ENCODE measurements at places on chromosomes 2 and 18. TPM values are rescaled to one million over a fixed set of nuclear protein-coding genes. Genes with fewer than 3 reads are reported as not detected.

The UGT1A5 gene
- not detected for total RNA-seq

The MATN3 gene
- 9.7 TPM for total RNA-seq

The CNDP1 gene
- not detected for total RNA-seq

The CNTNAP5 gene
- total RNA-seq: not detected

The TM4SF20 gene
- total RNA-seq: not detected

GRCh38 chr2:154813636-154814035 is 115.1 kb downstream of the KCNJ3 start:
- DNase-seq: no peak

DNA sequence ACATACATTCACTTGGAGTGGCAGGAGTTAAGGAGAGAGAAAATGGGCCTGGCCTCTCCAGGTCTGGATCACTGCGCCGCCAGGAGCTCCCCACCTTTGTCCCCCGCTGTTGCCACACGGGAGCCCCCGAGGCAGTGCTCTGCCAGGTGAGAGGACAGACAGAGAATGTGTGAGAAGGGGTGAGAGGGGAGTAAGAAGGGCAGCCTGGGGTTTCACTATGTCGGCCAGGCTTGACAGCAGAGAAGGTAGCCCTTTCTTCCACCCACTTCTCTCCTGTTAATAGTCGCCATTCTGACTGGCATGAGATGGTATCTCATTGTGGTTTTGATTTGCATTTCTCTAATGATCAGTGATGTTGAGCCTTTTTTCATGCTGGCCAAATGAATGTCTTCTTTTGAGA is 26.2 kb upstream of the ARHGEF4 start:
- no peak for DNase-seq

DNA sequence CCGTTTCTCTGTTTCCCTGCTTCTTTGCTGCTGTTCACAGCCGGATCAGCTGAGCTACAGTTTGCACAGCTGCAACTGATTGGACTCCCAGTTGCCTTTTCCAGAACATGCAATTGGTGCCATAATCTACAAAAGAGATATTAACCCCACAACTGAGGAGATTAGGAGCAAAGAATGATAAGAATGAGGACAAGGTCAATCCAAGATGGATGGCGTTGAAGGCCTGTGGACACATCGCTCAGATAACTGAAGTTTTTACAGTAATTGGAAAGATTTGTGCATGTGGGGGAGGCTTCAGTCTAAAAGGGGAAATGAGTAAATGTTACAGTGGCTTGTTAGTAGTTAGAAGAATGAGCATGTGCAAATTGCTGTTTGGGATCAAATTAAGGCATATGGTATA is 263.2 kb downstream of the TGIF1 start:
- DNase-seq: no peak

- no peak for DNase-seq
Measured at GRCh38 chr2:44793322-44793870, 148.1 kb upstream of the SIX3 start.

DNA sequence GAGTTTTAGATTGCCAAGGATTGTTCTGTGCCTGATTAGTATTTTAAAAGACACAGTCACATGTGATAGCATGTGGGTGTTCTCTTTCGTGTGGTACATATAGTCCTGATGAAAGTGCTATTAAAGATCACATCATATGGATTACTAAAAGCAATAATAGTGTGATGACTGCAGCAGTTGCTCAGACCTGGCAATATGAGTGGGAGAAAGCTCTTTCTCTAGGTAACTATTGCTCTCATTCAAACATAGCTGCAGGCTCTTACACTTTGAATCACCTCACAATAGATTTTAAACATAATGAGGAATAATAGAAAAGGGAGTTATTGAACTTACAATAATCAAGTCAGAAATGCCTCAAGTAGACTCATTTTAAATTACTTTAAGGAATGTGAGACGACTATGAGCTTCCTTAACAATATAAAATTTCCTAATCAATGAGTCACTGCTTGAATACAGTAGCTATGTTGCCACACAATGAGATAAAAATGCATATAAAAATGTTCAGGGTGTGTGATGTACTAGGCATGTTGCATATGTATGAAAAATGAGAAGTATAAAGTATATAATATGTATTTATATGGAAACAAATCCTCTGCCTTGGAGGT is 452.1 kb downstream of the TMX3 start:
- no peak for DNase-seq

DNA sequence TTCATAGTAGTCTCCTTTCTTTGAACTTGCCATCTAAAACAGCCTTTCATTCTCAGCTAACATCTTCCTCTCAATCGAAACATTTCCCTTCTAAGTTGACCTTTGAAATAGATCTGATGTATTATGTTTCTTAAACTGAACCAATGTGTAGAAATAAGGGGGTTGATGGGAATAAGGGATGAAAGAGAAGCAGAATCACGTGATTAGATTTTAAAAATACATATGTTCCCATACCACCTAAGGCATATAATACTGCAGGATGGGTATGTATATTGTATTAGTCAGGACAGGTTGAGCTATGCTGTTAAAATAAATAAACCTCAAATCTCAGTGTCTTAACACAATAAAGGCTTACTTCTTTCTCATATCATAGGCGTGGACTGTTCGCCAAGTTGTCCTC is 207.5 kb upstream of the SRD5A2 start:
- no peak for DNase-seq

GRCh38 chr2:187577310-187577709 is 23.1 kb upstream of the TFPI start:
- DNase-seq: no peak

GRCh38 chr2:69092857-69093256 is 79.9 kb downstream of the ANTXR1 start:
- DNase-seq: no peak

DNA sequence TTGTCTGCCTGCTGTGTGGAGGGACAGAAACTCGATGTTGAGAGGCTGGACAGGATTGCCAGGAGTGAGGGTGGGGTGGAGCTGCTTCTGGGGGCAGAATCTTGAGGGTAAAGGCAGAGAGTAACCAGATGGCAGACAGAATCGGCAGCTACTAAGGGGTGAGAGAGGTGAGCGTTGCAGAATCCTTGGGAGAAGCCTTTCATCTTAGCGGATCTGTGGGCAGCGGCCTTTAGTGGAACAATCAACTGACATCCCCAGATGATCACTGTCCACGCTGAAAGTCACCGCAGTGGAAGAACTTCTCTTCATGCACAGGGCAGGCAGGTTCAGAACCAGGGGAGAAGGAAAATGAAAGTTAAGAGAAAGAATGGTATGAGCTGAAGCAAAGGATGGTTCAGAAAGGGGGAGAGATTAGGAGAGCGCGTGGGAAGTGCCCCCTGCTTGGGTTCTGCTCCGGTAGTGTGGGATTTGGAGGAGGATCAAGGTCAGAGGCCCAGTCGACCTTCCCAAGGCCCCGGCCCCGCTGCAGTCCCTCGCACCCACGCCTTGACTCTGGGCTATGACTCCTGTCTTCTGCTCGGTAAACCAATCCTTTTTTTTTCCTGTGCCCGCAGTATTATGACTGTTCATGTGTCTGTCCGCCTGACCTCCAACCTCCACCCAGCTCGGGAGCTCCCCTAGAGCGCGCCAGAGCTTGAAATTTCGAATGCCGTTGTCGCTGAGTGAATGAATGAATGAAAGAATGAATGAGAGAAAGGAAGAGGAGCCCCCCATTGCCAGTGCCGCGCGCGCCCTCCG is 584 bp downstream of the BOLA3 start:
- no peak for DNase-seq

GRCh38 chr2:233036162-233036838 is 3.8 kb downstream of the NEU2 start:
- no peak for DNase-seq

DNA sequence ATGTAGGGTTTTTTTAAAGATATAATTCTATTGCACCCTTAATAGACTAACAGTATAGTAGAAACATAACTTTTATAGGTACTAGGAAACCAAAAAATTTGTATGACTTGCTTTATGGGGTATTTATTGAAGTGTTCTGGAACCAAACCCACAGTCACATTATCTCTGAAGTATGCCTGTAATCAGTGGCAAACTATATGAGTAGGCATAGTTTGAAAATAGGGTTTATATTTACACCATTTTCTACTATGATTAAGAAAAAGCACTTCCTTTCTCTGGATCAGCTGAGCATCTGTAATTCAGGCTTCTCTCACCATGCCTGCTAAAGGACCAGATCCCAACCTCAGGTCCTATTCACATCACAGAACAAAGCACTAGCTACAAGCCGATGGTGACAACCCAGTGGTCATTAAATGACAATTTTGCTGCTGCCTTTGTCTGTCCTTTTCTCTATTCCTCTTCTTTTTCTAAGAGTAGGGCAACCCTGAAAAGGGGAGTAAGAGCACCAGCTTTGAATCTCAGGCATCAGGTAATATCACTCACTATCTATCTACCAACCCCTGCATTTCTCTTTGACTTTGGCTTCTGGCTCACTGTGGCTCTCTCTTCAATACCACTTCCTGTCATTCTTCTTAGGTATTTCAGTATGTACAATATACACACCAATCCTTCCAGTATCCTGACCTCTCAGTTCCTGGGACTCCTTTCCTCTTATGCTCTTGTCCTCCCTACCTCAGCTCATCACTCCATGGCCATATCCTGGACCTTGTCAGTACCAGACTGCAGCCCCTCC is 14.4 kb downstream of the NEMP2 start:
- no peak for DNase-seq

DNA sequence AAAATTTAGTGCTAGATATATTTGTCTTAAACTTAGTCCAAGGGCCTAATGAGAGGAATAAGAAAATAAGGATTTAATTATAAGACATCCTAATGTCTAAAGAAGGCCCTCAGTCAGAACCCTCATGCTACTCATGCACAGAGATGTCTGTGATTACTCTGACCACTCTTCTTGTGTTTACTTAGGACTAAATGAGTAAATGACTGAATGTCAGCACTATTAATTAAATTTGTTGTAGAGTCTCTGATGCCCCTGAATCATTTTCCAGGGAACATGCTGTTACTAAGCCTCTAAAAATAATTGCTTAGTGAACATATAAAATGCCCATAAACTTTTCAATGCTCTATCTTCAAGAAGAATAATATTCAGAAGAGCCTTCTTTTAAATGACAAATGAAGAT is 32.4 kb downstream of the GULP1 start:
- no peak for DNase-seq

GRCh38 chr2:28754321-28754720 is 2.7 kb downstream of the PPP1CB start:
- no peak for DNase-seq

DNA sequence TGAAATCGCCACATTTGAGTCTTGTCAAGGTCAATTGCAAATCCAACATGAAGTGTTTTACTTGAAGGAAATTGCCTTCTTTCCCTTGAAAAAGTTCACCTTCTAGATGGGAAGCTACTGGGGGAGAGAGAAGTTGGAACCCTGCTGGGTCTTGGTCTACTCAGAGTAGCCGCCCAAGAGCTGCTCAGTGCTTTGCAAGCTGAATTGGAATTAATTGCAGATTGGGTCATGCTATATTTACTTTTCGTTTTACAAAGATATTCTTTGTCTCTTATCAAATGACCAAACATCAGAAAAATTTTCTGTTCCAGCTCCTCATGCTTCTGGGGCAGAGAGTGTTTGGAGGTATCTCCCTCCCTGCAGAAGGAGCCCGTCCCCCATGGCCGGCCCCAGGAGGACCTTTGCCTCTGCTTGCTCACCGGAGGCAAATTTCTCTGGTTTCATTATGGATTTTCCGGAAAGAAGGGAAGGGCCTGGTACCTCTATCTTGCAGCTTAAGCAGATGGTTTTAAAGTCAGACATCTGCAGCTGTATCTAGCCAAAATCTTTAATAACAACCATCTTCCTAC is 289.7 kb downstream of the MYT1L start:
- DNase-seq: no peak

GRCh38 chr2:54635554-54636152 is 87.8 kb upstream of the EML6 start:
- no peak for DNase-seq

DNA sequence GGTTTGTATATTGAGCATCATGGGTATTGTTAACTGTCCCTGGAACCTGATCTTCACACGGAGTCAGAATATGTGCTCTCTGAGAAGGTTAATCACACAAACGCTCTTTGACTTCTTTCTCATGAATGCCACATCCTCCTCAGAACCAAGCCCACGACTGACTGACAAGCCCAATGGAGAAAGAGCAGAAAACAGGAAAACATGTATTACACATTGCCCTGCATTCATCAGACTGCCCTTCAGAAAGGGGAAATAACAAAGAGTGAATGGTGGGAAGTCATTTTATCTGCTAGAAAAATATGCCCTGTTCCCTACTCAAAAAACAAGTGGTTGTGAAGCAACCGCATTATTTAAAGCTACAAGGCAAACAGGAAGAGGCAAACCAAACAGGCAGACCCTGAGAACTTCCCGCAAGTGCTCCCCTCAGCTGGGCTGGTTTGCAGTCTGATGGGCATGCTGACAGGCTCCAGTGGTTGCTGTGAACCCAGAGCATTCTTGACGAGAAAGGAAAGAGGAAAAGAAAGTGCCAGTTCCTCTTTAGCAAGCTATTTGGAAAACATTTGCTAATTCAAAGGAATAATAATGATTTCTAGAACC is 172.9 kb upstream of the SETBP1 start:
- DNase-seq: no peak

DNA sequence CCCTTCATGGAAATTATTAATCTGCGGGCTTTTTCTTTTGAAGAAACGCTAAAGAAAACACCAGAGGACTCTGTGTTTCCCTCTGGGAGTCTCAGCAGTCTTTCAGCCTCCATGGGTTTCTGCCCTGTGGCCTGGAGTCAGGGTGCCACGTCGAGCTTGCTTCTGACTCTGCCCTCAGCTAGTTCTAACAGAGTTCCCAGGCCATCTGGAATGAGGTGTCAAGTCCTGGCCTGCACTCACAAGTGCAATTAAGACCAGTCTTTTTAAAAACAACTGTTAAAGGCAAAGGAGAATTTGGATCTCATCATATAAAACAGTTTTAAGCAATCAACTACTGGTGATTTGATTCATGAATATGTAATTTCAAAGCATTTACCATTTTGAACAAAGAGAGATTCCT is 157.3 kb downstream of the RHBDD1 start:
- no peak for DNase-seq

DNA sequence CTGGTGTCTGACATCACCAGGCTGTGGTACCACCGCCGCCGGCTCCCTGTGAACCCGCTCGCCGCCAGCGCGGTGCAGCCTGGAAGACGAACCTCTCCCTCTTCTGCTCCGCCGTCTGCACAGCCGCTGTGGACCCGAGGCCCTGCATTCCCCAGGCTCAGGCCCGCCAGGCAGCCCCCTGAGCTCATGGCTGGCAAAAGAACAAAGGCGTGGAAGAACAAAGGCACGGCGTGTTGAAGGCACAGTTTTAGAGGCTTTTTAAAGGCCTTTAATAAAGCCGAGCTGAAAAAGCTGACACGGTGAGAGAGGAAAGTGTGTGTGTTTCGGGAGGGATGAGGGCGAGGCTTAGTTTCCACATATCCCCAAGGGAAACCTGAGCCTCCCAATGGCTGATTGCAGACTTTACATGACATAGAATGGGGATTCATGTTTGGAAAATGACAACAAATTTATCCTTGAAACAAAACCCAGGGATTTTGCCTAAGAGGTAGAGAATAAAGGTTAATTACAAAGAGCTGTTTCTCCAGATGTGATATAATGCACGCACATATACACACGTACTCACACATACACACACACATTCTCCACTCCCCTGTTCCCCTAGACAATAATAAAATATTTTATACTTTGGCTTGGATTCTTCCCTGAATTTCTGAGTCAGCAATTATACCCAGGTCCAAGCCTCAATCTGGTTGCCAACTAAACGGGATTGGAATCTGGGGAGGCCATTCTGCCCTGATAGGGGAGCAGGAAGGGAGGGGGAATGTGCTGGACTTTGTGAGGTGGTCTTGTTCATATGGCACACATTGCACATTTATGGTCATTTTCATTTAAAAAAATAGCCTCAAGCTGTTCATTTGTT is 39.7 kb downstream of the RFX8 start:
- no peak for DNase-seq

GRCh38 chr2:95220449-95220848 is 13.1 kb downstream of the ZNF892 start:
- no peak for DNase-seq
